ENCODE measurements at places on chromosomes 1 and 21.

DNA sequence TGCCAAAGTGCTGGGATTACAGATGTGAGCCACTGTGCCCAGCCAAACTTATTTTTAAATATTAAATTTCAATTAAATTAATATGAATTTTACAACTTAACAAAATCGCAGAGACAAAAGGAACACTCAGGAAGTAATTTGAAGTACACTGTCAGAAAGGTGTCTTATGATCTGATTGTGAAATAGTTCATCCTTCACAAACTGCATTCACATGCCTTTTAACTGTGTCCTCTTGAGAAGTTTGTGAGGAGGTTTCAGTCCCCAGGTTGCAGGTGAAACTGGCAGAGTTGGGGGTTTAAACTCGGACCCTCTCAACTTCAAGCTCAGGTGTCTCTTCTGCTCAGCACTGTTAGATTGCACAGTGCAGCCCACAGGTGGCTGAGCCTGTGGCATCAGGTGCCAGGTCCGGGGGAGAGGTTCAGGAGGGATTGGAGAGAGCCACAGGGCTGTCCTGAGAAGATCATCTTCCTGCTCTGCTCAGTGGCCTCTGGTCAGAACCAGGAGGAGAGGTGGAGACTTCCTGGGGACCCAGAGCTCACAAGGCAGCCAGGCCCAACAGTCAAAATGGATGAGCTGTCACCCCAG, 152.3 kb upstream of the RAB4A start:
- DNase-seq = no peak

- no peak for DNase-seq
These were observed 83.4 kb downstream of the DMRTB1 start for GRCh38 chr1:53542551-53542950.

DNA sequence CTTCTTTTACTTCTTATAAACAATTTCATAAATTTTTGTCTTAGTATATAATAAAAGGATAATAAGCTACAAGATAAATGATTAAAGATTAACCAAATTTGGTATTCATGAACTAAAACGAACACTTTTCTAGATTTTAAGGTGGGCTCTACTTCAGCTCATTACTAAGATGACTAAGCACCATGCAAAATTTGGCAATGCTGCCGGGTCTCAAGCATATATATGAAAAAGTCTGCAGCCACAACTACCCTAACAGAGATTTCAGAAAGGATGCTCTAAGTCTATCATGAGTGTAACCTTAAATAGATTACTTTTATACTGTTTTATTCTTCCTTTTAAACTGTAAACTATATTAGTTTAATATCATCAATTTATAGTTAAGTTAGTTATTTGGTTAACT, 47.8 kb downstream of the BRWD1 start:
- DNase-seq = no peak

GRCh38 chr1:229409616-229410369, 24.1 kb downstream of the ACTA1 start:
- no peak for DNase-seq

GRCh38 chr1:159646687-159647086, 59.1 kb downstream of the APCS start:
- no peak for DNase-seq
